ENCODE measurements at places on chromosomes 6 and 20.

GRCh38 chr20:8435285-8436035 is 303.4 kb downstream of the PLCB1 start:
- H3K27me3 ChIP-seq, result no peaks in the 10 kb centered on the region
- H3K4me1 ChIP-seq, result no peaks in the 10 kb centered on the region

DNA sequence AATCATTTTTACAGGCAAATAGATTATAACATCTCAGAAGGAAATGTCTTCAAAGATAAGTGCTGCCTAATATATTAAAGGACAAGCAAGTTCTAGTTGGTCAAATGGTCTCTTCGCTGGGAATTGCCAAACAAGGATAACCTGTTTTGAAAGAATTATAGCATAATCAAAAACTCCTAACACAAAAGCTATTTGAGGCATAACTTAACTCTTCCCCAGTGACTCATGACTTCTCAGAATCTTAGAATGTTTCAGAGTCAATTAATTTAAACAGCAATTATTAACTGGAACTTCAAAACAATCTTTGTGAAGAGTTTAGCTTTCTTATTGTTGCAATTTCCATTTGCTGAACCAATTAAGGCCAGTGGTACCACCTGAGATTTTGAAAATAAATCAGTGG is 126.6 kb downstream of the MTFR2 start:
- peak; percentile 56 for DNase-seq
- no peak overlapping the region for H3K4me3 ChIP-seq
- no peaks in the 10 kb centered on the region for H3K27me3 ChIP-seq
- no peak overlapping the region for H3K27ac ChIP-seq
- H3K4me1 ChIP-seq, result no peaks in the 10 kb centered on the region

DNA sequence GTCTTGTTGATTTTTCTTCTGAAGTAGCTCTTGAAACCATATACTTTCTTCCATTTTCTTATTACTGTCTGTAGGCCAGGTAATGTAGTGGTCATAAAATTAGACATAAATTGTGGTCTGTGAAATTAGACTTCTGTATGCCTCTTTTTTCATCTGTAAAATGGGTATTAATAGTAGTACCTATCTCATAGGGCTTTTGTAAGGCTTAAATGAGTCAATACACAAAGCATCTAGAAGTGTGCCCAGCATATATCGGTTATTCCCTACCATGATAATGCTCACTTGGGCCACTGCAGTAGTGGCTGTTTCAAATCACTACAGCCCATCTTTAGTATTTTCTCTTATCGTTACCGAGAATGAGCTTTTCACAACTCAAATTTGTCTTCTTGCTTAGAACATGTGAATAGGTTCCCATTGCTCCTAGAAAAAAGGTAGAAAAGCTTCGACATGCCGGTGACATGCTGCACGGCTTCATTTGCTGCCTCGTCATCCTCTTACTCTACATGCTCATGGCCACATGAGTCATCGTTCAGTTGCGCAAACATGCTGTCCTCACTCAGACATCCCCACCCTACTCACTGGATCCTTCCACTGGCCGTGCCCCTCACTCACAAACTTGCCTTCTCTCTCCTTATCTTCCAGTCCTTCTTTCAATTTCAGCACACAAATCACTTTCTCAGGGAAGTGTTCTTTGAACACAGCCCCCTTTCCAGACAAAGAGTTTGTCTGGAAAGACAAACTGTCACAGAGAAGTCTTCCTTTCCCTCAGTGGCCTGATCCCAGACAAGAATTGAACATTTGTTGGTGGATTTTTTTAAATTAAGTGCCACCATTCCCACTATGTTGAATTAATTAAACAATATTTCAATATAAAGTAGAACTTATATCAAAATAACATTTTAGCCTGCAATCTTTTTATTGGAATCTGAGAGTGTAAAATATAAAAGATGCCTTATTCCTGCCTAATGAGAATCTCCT is 32.2 kb upstream of the ERVFRD-1 start:
- peak; percentile 93 for DNase-seq
- H3K4me1 ChIP-seq, result peaks cover 15% of the 10 kb centered on the region
- no peak overlapping the region for H3K4me3 ChIP-seq
- H3K36me3 ChIP-seq, result no peaks in the 10 kb centered on the region

DNA sequence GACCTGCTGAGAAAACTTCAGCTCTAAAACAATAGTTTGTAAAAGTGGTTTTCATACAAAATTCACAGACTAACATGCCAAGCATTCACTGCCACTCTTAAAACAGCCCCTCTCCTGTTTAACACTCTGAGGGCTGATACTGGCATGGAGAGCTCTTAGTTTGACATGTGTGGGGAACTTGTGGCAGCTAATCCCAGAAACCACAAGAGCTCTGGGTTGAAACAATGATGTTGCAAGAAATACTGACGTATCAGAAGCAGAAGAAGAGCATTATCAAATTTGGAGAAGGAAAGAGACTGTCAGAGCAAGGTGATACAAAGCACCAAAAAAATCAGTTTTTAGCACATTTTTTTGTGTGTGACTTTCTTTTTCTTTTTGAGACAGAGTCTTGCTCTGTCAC is 5.1 kb downstream of the BEND3 start:
- H3K4me3 ChIP-seq, result no peak overlapping the region
- no peak for DNase-seq
- no peak overlapping the region for H3K27ac ChIP-seq

GRCh38 chr20:24452498-24453127 is 16.8 kb upstream of the SYNDIG1 start:
- no peak overlapping the region for H3K27ac ChIP-seq
- no peaks in the 10 kb centered on the region for H3K36me3 ChIP-seq
- no peaks in the 10 kb centered on the region for H3K4me1 ChIP-seq
- no peak overlapping the region for H3K4me3 ChIP-seq
- H3K27me3 ChIP-seq, result peaks cover 20% of the 10 kb centered on the region

Measured in astrocyte (in vitro differentiated cells and primary cell).